ENCODE measurements at places on chromosomes 6 and 20. TPM values are rescaled to one million over a fixed set of nuclear protein-coding genes. Genes with fewer than 3 reads are reported as not detected.
A peak's percentile ranks its signal among the peaks of the same experiment; 100 is the strongest.

The ASF1A gene
- 14.3 TPM for total RNA-seq

The HLA-DOB gene
- 0.38 TPM for total RNA-seq

The CYB5R4 gene
- total RNA-seq = 30.7 TPM

DNA sequence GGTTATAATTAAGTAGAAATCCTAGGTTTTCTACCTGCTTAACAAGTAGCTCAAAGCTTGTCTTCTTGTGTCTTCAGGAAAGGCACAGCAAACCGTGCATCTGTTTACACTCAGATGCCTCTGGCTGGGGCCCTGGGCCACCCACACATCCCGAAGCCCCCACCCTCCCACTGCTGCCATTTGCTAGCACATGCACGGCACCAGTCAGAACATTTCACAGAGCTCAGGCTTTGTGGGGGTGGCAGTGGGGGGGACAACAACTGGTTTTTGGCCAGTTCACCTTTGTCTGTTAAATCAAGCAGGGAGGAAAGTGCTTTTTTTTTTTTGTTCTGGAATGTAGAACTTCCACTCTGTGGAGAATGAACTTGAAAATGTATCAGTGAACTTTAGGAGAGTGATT, 77.7 kb downstream of the LINC00237 start:
- no peak for DNase-seq

- DNase-seq = no peak
These were observed 110.8 kb downstream of the TRIM27 start for GRCh38 chr6:28812778-28813569.

GRCh38 chr6:30091577-30092381, 16.2 kb upstream of the RNF39 start:
- DNase-seq = peak; percentile 83

GRCh38 chr6:155038527-155038926, 43.4 kb downstream of the TIAM2 start:
- DNase-seq = no peak

GRCh38 chr6:33856655-33857054, 52.9 kb upstream of the MLN start:
- DNase-seq = peak; percentile 66

GRCh38 chr6:4349323-4349722, 213.9 kb upstream of the ECI2 start:
- DNase-seq = no peak
